ENCODE measurements at places on chromosomes 11 and 22. TPM values are rescaled to one million over a fixed set of nuclear protein-coding genes. Genes with fewer than 3 reads are reported as not detected.

GRCh38 chr11:61141601-61142028, 19.6 kb downstream of the VPS37C start:
- DNase-seq, result no peak

PGA5 gene
- not detected for total RNA-seq

UPK3A gene
- 0.49 TPM for total RNA-seq

OR4A16 gene
- not detected for total RNA-seq

Data from natural killer cell (primary cell).